WERI-Rb-1 (cell line): ENCODE measurements at places on chromosomes 1 and 21.

DNA sequence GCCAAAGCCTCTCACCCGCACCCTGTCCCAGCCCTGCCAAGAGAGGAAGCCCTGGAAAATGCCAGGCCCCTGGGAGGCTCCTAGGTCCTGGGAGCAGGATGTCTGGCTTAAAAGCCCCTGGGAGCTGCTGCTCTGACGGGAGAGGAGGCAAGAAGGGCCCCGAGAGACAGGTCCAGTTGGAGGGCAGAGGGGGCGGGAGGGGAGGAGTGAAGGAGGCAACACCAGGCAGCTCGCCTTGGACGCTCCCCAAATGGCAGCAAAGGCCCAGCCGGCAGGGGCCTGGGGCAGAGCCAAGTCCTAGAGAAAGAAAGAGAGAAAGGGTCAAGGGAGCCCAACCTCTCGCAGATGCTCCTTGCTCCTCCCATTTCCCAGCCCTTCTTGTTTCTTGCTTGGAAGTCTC is 6.8 kb downstream of the ETV3L start:
- no peak for DNase-seq

GRCh38 chr1:85479491-85479890 is 14.5 kb upstream of the DDAH1 start:
- DNase-seq = no peak

GRCh38 chr1:234979296-234980279 is 149.0 kb downstream of the TOMM20 start:
- DNase-seq = no peak

- DNase-seq = no peak
Measured at GRCh38 chr1:101198842-101199636, 37.8 kb upstream of the S1PR1 start.

GRCh38 chr1:220759147-220759546 is 11.0 kb downstream of the MTARC2 start:
- no peak for DNase-seq

GRCh38 chr1:165759095-165759494 is 9.6 kb downstream of the TMCO1 start:
- DNase-seq = no peak

- no peak for DNase-seq
Measured at GRCh38 chr1:234602334-234603220, 7.4 kb downstream of the IRF2BP2 start.

GRCh38 chr1:88973520-88974137 is 18.8 kb downstream of the KYAT3 start:
- DNase-seq = no peak

DNA sequence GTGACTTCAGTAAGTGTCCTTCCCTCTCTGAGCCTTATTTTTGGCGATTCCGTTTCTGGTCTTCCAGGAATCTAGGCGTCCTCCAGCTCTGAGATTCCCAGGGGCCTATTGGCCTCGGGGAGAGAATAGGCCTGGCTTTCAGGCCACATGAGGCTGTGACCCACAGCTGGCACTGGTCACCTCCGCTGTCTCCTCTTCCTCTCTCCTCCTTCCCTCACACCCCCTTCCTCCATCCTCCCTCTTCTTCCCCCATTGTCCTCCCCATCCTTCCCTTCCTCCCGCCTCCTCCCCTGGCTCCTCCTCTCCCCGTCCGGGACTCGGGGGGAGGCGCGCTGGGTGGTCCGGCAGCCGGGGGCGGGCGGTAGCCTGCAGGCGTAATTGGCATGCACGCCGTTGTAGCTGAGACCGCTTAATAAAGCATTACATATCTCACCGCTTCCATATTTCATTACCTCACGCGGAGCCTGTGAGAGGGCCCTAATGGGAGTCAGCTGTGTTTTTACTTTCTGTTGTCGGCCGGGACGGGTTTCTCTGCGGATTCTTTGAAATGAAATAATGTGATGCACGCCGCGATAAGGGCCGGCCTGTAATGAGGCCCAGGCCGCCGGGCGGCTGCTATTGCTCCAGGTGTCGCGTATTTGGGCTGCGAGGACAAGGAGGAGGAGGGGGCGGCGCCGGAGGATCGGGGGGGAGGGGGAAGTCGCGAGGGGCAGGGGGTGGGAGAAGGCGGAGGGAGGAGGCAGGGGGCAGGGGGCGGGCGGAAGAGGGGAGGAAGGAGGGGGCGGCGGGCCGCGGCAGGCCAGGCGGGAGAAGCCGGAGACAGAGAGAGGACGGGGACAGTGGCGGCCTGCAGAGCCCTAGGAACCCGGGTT is 95.3 kb downstream of the FOXD2 start:
- no peak for DNase-seq

GRCh38 chr1:67945733-67946374 is 104.6 kb downstream of the DIRAS3 start:
- peak; percentile 84 for DNase-seq
